ENCODE measurements at places on chromosomes 11 and 22.
A peak's percentile ranks its signal among the peaks of the same experiment; 100 is the strongest.

DNA sequence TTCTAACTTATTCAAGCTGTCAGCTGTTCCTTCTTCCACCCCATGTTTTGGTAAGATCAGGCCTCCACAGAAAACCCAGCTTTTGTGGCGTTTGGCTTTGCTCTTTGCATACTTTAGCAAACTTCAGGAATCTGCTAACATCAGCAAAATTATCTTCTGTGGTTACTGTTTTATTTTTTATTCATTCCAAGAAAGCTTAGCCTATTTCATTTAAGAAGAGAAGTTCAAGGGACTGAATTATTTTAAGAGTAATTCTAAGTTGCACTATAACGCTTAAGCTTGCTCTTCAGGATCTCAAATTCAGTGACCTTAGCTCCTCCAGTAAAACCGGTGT, 1.1 kb downstream of the JHY start:
- no peak for DNase-seq

DNA sequence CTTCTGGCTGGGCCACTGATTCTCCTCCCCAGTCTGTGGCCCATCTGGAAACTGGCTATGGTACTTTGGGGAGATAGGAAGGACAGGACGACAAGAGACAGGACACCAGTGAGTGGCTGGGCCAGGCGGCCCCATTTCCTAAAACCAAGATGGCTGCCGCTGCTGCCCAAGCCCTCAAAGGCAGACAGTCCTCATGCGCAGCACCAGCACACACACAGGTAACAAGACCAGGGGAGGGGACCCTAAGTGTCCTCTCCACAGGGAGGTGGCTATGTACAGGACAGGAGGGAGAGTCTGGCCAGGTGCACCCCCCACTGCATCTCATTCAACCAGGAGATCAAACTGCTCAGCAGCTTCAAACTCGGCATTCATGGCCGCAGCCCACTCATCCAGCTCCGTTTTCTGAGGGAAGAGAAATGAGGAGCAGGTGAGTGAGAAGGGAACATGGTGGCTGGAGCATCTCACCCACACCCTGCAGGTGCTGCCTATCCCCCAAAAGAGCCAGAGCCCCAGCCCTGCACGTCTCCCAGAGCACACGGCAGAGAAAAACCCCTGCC, 5.0 kb downstream of the CDCA5 start:
- no peak for DNase-seq

GRCh38 chr11:9527481-9528135, 45.9 kb upstream of the WEE1 start:
- DNase-seq: no peak

GRCh38 chr11:118301600-118302195, 2.8 kb upstream of the CD3E start:
- no peak for DNase-seq

DNA sequence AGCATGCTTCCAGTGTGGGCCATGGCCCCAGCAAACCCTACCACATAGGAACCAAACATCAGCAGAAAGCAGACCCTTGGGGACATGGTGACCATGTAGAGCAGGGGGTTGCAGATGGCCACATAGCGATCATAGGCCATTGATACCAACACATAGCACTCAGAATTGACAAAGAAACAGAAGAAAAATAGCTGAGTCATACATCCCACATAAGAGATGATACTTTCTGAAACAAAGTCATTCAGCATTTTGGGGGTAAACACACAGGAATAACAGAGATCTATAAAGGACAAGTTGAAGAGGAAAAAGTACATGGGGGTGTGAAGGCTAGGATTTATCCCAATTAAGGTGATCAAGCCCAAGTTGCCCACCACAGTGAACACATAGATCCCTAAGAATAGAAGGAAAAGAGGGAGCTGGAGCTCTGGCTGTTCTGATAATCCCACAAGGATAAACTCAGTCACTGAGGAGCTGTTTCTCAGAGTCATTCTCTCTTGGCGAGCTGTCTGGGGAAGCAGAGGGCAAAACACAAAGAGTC, at the start of gene OR8B4:
Gene OR8B4 (minus strand): TSS at position 488 of the 538 bp plus-strand sequence. CDS start 0 bp downstream, at position 488.
- no peak for DNase-seq

DNA sequence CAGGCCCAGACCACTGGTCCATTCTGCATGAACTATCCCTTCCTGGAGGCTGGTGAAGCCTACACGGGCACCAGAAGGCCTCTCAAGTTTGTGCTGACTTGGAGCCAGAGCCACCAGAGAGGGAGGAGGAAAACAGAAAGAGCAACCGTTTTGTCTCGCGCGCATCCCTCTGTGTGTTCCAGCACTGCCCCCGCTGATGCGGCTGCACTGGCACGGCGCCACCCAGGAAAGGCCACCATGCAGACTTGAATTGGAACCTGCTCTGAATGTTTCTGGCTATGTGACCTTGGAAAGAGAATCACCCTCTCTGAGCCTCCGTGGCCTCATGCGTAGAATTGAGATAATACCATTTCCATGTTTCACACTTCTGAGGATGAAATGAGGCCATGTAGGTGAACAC, 7.4 kb upstream of the ACRV1 start:
- DNase-seq: no peak

- DNase-seq: no peak
Measured at GRCh38 chr11:46697303-46697702, 3.1 kb downstream of the ARHGAP1 start.

DNA sequence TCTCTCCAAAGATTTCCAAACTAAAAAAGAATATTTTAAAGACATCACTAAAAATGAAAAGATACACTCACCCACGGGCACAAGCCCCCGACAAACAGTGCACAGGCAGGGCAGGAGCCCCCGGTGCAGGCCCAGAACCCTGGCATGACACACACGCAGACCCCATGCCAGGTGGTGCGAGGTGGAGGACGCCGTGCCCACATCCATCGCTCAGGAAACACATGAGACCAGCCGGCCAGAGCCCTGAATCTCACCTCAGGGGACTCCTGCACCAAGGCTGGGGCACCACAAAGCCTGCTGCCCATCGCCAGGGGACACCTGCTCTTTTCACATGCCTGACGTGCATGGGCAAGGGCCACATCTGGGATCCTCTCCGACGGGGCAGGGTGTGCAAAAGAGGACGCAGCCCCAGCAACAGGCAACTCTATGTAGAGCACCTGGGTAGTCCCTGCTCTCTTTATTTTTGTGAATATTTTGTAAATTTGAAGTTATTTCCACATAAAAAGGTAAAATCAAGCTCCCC, 13.4 kb downstream of the BRD1 start:
- DNase-seq: no peak

DNA sequence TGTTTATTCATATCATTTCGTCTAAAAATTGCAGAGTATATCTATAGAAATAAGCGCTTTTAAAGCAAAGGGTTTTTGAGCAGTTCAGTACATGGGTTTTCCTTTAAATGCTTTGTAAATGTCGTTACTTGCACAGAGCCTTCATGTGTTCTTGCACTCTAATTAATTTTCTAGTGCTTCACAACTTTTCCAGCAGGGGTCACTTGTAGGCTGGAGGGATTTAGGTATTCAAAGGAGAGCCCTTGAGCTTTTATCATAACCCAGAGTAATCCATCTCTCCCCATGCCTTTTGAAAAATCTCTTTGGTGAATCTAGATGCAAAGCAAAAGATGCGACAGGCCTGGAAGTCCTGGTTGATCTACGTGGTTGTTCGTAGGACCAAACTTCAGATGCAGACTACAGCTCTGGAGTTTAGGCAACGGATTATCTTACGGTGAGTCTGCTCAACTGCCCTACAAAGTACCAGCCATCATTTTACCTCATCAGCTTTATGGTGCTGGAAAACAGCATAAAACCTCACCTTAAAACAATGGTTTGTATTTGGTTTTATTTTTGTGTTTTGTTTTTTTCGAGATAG, 60.4 kb downstream of the SFI1 start:
- no peak for DNase-seq

DNA sequence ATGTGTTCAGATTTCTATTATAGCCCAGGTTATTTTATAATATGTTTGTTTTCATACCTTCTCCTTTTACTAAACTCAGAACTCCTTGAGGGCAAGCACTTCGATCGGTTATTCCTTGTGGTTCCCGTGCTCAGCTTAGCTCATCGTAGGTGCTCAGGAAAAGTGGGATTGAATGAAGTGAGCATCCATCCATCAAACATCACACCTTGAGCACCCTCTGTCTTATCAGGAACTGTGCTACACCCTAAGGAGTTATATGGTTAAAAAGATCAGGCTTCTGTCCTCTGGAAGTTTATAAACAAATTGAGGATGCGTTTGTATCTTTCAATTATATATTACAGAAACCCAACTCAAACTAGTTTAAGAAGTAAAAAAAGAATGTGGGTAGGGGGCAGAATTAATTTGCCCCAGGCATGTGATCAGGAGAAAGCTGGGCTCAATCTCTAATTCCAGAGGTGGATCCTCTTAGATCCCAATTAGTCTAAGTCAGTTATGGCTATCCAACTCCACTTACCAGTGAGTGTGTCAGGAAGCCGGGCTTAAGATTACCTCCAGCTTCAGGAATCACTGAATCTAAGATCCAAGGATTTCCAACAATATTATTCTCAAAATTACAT, 59.9 kb upstream of the RRAS2 start:
- no peak for DNase-seq

GRCh38 chr11:6635082-6635932, 16.1 kb upstream of the TPP1 start:
- no peak for DNase-seq

DNA sequence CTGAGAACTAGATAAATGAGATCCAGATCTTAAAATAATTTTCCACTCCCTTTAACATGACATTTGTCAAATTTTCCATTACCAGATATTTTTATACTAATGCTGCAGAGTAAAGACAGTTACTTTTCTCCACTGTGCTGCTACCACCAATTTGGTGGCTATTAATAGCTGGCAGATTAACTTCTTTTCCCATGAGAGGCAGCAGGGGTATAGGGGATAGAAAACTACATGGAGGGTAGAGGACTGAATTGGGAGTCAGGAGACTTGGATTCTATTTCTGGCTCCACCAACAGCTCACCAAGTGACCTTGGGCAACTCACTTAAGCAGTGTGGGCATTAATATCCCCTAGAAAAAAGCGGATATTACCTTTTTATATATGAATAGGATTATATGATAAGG, 69.2 kb downstream of the KIF18A start:
- no peak for DNase-seq

GRCh38 chr11:36848660-36849059, 250.6 kb upstream of the RAG2 start:
- DNase-seq: no peak

DNA sequence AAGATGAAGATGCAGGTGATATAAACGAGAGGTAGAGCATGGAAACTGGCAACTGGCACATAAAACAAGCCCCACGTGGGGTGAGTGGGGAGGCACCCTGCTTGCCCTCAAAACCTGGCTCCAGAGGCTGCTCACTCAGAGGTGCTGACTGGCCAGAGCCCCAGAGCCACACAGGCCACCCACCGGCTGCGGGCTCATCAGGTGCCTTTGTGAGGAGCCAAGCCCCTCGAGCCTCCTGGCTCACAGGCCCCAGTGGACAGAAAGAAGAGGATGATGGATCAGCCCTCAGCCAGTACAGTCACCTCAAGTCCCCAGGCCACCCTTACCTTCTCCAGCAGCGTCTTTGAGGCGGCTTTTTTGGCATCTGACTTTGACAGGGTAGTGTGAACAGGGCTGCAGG, 6.2 kb downstream of the CHID1 start:
- DNase-seq: no peak

DNA sequence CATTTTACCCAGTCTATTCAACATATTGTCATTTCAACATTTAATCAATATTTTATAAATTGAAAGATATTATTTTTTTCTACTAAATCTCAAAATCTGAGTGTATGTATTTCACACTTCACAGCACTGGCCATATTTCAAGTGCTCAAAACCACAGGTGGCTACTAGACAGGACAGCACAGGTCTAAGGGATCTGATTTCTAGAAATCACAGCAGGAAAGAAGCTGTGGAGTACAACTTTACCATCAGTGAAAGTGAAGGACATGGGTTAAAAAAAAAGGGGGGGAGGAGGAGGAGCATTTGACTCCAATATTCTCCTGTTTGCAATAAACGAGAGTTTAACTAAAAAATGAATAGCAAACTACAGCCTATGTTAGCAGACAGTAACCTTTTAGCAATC, 4.5 kb downstream of the PRDM10 start:
- no peak for DNase-seq

DNA sequence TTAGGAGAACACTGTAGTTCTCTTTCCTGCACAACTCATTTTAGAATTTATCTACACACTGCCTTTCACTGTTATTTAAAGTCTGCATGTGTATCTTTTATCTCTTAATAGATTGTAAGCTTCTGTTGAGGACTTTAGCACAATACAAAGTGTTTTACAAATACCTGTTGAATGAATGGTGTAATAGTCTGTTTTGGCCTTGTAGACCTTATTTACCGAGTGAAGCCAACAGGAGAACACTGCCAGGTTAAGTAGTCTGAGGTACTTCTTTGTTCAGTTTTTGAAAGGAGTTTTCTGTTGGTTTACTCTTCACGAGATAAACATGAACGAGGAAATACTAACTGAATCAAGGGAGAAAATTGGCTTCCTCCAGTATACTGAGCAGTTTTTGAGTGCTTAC, 31.0 kb downstream of the SIK2 start:
- no peak for DNase-seq

- DNase-seq: no peak
Measured at GRCh38 chr22:27422442-27422841, 379.1 kb downstream of the MN1 start.

DNA sequence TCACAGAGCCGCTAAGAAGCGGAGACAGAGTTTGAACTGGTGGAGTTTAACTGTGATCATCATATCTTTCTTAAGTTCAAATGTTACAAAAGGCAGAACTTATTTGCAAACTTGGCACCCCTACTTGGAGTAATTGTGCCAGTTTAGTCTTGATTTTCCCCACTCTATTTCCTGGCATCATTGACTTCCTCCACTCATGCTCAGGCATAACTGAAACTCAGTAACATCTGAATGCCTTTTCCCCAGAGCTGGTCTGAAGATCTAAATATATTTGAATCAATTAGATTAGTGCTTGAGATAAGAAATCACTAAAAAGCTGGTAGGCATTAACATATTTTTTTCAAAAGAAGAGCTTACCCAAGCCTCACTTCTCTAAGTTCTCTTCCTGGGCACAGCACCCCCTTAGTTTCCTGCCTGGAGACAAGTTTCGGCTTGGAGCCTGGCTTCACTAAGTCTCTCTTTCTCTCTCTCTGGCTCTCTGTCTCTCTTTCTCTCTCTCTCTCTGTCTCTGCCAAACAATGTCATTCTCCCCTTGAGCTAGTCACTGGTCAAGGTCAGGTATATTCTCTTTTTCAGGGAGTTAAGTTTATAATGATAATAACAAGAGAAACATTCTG, 190.8 kb downstream of the LUZP2 start:
- DNase-seq: no peak

- no peak for DNase-seq
Measured at GRCh38 chr22:17774206-17774925, at the start of gene BID. TSS of gene BID (minus strand) at chr22:17774469. CDS start at chr22:17750116, 24,353 bp downstream.

GRCh38 chr22:28006271-28006670, 87.2 kb upstream of the PITPNB start:
- no peak for DNase-seq

- DNase-seq: peak; percentile 60
Measured at GRCh38 chr11:64759722-64760719, at the start of gene PYGM. TSS of gene PYGM (minus strand) at chr11:64759974. CDS start at chr11:64759898, 76 bp downstream.

GRCh38 chr11:72780296-72781062, 13.4 kb downstream of the STARD10 start:
- no peak for DNase-seq

All from ascending aorta (tissue), 2 donors.